ENCODE measurements at places on chromosomes 3 and 15. TPM values are rescaled to one million over a fixed set of nuclear protein-coding genes. Genes with fewer than 3 reads are reported as not detected.
A peak's percentile ranks its signal among the peaks of the same experiment; 100 is the strongest.

GRCh38 chr3:89571298-89571697 is 463.9 kb downstream of the EPHA3 start:
- DNase-seq, result no peak

DNA sequence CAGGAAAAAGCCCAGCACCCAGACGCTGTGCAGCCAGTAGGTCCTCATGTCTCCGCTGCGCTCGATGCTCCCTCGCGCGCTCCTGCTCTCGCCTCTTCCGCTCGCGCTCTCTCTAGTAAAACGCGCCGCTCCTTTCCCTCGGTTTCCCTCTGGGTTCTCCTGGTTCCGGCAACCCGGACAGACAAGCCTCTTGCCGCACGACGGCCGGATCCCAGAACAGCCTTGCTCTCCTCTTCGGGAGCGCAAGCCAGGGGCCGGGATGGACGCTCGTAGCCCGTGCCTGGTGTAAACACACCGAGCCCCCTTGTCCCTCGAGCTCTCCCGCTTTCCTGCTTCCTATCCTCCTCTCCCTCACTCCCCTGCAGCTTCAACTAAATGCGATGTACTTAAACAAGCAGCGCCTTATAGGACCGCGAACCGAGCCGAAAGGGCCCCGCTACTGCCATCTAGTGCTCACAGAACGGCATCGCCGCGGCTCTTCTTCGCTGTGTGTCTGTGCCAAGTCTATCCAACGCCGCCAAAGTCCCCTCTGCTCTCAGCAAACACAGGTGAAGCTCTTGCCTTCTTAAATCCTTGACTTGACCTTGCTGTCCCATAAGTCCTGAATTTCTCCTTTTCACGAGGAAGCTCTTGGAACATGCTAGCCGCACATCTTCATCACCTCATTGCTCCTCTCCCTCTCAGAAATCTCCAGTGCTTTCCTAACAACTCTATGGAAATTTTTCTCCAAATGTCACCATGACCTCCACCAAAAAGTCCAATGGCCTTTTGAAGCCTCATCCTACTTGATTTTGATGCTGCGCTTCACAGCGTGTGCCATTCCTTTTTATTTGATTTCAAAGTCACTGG is 1037.2 kb downstream of the IGSF11 start:
- peak; percentile 74 for DNase-seq

- DNase-seq, result no peak
Measured at GRCh38 chr3:115623044-115623868, at the start of gene GAP43. Gene GAP43, plus strand, starts transcription at chr3:115623510. Its CDS starts 180 bp downstream, at chr3:115623690.

GRCh38 chr15:76339305-76340197 is 3.0 kb downstream of the ISL2 start:
- no peak for DNase-seq

DNA sequence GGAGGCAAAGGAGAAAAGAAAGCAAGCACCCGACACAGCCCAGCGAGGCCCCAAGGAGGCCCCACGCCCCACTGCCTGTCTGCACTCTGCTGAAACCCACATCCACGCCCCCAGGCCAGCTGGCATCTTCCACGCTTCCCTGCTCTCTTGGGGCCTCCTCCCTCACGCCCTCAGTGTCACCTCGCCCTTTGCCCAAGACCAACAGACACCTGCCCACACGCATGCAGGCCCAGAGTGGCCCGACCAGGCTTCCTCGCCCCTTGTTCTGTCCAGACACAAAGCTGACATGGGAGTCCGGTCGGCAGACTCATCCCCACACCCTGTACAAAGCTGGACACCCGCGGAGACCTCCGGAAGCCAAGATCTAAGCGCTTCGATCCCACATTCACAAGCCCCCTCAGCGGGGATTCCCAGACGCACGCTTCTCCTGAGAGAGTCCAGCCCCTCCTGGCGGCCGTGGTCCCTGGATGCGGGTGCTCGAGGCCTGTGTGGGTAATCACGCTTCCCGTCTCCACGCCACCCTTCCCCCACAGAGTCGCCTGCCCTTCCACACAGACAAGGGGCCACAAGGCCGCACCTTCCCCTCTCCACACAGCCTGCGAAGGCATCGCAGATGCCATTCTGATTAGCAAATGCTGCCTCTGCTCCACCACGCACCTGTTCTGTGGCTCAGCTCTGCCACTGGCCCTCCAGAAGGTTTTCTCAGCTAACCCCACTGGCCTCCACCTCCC is 176.6 kb downstream of the XXYLT1 start:
- no peak for DNase-seq

DNA sequence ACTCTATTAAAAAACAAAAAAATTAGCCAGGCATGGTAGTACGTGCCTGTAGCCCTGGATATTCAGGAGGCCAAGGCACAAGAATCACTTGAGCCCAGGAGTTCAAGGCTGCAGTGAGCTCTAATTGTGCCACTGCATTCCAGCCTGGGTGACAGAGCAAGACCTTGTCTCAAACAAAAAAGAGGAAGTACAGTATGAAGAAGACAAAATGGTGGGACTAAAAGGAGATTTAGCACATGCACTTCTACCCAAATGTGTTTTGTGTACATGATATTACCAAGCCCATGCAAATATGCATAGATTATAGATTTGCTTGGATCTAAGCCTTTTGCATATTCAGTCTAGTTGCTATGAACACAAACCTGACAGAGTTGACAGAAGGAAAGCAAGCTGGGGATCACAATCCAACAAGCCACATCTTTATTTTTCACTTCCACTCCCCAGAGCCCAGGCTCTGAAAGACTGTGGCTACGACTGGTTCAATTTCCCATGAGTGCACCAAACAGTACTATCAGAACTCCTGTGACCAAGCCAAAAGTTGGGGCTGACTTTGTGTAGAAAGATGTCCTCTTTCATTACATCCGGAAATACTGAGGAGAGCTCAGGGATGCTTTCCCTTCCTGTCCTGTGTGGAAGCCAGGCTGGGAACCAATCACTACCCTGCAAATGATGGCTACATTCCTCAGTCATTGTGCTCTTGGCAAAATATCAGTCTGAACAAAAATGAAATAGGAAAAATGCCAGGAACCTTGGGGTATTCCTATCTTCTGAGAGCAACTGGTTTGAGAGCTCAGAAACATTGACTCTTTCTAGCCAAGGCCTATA is 49.4 kb downstream of the TGM4 start:
- DNase-seq, result no peak

DNA sequence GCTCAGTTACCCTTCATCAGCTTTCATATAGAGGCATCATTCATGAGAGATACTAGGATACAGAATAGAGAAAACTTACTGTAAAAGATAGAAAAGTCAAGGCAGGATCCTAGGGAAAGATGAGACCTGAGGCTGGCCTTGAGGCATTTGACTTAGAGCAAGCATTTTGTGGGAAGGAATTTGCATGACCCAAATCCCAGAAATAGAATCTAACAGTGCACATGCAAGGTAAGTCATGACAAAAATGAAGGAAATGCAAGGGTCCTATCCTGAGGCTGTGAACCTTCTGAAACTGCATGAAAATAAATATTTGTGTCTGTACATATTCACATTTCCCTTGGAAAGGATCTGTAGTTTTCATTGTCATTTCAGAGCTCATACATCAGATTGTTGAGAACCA is 122.3 kb downstream of the HCN4 start:
- DNase-seq, result no peak

DNA sequence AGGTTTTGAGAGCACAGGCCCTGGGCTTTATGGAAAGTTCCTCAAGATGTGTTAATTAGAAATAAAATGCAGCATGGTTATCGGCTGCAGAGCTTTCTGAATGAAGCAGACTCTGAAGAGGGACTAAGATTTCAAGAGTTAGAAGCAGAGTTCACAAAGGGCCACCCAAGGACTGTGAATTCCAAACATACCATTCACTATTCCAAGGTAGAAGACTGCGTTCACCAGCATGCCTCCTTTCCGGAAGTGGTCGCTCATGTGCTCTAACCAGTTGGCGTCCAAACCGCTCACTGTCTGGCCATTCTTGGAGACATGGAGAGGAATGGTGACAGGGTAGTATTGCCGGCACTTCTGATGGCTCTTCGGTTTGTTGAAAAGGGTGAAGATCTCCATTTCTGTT is 104.9 kb downstream of the OXNAD1 start:
- no peak for DNase-seq

- no peak for DNase-seq
Measured at GRCh38 chr3:168088106-168088720, 7.5 kb downstream of the GOLIM4 start.

DNA sequence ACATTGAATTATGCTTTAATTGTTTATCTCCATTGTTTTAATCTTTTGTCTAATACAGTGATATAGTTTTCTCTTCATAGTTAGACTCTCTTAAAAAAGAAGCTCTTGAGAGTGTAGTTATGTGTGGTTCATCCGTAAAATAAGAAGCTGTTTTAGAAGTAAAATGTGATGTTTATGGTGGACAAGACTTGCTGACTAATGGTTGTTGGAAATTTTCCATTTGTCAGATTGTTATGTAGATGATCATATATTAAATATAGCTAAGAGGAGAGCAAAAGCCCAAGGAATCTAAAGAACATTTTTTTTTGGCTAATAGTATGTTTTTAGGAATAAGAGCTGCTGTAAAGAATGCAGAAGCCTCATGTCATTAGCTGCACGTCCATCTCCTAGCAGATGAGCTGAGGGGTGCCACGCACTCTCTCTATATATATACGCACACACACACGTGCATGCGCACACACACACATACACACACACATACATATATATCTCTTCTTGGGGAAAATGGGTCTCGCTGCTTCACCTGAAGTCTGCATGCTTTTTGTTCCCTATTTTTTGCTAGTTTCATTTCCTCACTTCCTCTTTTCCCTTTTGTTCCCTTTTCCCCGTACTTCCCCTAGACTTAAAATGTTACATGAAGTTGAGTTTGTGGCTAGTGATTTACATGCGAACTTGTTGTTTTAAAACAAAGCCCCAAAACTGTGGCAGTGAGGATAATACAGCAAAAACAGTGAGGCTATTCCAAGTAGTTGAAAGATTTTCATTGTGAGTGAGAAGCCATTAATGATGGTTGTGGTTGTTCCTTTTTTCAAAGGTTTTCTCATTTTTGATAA is 107.8 kb downstream of the MBNL1 start:
- DNase-seq, result no peak

DNA sequence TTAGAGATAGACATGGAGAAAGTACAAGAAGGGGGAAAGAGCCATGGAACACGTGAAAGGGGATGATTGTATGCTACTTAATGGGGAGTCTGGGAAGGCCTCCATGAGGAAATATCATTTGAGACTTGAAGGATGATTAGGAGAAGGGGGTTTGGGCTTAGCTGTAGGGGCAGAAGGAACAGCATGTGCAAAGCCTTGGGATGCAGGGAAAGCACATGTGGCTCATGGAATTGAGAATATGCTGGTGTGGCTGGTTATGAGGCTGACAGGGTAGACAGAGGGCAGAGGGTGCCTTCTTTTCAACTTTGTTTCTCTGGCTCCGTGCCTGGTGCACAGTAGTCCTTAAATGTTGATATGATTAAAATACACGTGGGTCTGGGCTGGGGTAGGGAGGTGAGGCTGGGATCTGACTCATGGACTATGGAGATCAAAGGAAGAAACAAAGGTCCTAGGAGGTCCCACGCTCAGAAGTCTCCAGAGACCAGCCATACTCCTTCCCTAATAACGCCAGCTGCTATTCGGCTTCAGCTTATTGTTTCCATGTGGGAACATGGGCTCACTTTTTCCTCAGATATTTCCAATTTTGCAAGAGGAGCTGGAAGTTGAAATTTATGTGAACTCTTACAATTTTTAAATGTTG is 1.1 kb downstream of the GTF2E1 start:
- no peak for DNase-seq

The GOLGA6B gene
- total RNA-seq, result not detected

The ARID3B gene
- total RNA-seq, result 11.7 TPM

Measured in upper lobe of left lung (tissue), 6 donors.